Breast epithelium (tissue), 4 donors: ENCODE measurements at places on chromosomes 12 and 14.

DNA sequence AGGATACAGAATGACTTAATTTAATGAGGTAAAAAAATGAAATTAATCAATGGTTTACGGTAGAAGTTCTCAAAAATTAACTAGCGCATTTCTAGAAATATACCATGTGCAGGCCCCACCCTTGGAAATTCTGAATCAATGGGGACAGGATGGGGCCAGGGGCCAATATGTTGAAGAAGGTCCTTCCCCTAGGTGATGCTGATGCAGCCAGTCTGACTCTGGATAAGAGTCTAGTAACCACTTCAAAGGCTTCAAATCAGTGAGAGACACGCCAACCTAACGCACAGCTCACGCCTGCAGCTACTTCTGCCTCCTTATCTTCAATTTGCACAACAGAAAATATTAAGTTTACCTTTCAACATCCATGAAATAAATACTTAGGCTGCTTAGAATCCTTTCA lies 14.9 kb downstream of the GIT2 start:
- no peak for DNase-seq

DNA sequence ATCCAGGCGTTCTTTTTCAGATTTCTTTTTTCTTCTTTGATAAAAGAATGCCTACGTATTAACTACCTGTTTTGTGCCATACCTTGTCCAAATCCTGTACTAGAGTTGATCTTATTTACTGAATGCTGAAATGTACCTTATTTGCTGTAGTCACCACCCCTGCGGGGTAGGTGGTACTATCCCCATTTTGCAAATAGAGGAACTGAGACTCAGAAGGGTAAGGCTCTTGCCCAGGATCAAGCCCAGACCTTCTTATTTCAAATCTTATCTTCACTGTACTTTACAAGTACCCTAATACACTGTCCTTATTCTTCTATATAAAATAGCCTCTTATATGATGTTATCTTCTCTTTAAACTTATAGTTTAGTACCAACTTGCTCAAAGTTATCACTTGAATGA lies 206.5 kb downstream of the SLC41A2 start:
- DNase-seq: no peak

- no peak for DNase-seq
These were observed 88.7 kb upstream of the RAP1B start for GRCh38 chr12:68521848-68522502.

GRCh38 chr14:93862265-93862664 lies 64.9 kb upstream of the FAM181A start:
- DNase-seq: no peak

DNA sequence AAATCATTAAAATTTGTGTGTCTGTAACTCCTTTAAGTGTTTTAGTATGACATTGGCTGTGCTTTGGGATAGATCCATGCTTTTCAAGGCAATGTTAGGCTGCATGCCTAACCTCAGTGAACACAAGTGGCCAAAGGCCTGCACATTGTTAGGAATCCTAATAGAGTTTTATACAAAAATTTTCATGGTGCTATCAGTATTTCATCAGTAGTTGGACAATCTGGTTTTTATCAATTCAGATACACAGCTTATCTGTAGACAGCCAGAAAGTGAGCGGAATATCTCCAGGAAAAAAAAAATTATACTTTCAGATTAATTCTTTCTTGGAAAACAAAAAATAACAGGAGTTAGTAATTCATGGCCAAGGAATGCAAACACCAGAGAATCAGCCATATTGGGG lies 324.0 kb upstream of the PDE3A start:
- no peak for DNase-seq

GRCh38 chr12:21353487-21353886 lies 18.8 kb upstream of the SLCO1A2 start:
- DNase-seq: no peak

DNA sequence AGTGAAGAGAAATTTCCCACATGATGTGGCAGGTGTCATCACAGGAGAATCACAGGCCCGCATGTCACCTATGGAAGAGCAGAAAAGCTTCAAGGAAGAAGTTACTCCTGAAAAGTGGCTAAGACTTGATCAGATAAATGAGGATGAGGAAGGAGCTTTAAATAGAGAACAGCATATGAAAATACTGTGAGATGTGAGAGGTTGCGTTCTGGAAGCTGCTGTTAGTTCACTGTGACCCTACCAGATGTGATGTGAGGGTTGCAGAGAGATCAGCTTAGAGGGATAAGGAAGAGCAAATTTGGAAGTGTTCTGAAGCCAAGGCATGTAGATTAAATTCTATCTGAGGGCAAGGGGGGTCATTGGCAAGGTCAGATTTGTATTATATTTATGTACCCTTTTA lies 17.1 kb downstream of the ERP27 start:
- no peak for DNase-seq

DNA sequence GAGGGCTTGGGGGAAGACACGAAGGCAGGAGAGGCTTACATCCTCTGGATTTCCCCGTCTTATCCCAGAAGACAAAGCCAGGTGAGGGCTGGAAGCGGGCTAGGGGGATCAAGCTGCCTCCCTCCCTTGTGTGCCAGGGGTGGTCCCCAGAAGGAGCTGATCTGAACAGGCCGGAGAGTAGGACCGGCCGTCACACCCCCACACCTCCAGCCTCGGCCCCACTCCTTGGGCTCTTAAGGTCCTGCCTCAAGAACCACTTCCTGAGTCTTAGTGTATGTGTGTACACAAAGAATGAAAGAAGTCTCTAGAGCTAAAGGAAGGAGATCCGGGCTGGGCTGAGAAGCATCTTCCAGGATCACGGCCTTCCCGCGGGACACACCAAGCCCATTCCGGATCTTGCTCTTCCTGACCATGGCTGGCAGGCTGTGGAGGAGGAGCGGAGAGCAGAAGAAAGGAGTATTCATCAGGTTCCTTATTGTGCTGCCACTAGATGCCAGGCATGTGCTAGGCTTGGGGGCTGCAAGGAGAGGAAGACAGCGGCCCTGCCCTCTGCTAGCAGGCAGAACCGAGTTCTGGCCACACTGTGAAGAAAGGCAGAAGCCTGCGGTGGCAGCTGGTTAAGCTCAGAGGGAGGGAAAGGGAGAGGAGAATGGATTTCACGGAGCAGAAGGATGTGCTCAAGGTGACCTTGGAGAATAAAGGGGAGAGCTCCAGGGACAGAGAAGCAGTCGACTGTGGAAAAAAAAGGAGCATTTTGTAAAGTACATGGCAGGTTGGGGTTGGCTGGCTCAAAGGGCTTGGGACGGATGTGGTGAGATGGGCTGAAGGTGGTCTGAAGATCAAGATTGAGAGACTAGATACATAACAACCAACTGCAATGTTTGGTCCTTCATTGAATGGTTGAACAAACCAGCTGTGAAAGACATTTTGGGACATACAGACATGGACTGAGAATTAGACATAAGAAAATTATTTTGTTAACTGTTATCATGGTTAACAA lies 1.3 kb upstream of the CD63 start:
- DNase-seq: peak; percentile 66

DNA sequence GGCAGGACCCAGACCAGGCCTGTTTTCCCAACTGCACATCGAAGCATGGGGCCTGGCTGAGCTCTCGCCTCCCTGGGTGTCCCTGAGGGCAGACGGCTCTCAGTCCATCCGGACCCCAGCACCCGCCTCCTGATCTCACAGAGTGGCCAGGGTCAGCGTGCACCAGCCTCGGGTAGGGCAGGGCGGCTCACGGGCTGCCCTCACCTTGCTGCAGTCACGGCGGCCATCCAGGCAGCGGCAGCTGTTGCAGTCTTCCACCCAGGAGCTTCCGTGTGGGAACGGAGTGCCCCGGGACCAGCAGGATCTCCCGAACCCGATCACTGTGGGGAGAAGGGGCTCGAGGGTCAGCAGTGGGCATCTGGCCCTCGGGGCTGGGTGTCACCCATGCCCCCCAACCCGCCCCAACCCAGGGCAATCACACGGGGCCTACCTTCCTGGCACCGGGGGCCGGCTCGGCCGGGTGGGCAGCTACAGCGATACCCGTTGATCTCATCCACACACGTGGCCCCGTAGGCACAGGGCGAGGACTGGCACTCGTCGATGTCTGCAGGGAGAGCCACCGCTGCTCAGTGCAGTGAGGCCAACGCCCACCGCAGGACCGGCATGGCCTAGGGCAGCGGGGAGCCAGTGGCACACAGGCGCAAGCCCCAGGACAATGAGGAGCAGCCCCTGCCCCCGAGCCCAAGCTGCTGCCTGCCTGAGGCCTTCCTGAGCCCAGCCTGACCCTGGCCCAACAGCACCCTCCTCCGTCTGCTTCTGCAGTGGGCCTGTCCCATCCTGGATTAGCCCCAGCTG lies 22.2 kb downstream of the JAG2 start:
- DNase-seq: no peak

GRCh38 chr12:127629066-127629820 lies 637.7 kb upstream of the TMEM132C start:
- no peak for DNase-seq

- DNase-seq: no peak
These were observed 125.6 kb downstream of the RBM19 start for GRCh38 chr12:113840401-113841042.

GRCh38 chr14:49975276-49975675 lies 82.4 kb downstream of the ARF6 start:
- DNase-seq: no peak

GRCh38 chr14:100907240-100907639 lies 3.7 kb upstream of the RTL1 start:
- no peak for DNase-seq

DNA sequence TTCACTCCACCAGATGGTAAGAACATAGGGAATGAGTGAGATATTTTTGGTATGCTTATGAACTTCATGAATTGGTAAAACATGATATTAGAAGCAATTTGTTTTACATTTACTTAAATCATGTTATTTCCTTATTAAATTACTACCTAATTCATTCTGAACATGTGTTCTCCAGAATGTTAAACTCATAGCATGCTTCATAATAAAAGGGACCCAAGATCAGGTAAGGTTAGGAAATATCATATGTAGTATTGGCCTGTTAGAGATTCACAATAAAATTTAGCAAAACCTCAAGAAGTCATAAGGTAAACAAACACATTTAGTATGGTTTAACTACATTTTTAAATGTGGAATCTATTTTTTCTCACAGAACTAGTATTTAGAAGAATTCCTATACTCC lies 28.2 kb downstream of the PTPRQ start:
- DNase-seq: no peak
